ENCODE measurements at places on chromosomes 6 and 20.

DNA sequence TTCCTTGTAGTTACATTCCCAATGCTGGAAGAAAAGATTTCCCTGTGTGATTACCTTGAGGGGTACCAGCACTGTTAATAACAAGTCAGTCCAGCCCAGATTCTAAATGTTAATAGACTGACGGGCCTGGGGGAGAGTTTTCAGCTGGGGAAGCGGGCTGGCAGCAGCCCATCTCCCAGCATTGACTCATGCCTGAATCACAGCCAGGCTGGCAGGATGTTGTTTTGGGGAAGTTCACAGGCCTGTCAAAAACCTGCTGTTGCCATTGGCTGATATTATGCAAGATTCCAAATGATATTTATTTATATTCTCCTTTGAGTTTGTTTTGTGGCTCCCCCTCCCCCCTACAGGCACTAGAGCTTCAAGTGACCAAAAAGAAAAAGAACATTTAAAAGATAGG is 213.9 kb upstream of the CNR1 start:
- DNase-seq, result no peak

DNA sequence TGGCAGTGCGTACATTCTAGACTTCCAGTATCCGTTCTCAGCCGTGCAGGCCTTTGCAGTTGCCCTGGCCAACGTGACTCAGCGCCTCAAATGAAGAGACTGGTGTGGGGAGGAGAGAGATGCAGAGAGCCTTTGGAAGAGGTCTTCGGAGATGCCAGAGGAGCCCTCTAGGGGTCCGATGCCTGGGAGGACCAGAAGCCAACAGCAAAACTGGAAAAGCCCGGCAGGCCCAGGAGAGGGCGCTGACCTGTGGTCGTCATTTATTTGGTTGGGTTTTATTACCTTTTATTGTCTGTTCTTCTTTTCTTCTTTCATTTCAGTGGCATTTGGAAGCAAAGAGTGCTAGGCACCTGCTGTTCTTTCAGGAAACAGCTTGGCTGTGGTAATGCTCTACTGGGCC is 53.3 kb upstream of the TMEM181 start:
- DNase-seq, result no peak

- DNase-seq, result no peak
These were observed 69.8 kb downstream of the BTBD3 start for GRCh38 chr20:11987526-11987925.

DNA sequence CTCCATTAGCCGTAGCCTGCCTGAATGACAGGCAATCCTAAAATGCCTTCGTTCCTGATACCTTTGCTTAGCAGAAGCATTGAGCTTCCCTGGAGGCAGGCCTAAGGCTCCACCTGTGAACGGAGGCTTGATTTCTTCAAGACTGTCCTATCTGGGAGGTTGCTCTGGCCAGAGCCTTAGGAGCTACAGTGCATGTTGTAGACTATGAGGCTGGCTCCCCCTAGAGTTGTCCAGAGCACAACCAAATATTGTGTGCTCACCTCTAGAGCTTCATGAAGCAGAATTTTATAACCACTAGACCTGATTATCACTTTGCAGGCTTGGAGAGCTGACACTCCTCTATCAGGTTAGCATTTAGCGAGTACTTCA is 217.8 kb downstream of the MAFB start:
- DNase-seq, result no peak

DNA sequence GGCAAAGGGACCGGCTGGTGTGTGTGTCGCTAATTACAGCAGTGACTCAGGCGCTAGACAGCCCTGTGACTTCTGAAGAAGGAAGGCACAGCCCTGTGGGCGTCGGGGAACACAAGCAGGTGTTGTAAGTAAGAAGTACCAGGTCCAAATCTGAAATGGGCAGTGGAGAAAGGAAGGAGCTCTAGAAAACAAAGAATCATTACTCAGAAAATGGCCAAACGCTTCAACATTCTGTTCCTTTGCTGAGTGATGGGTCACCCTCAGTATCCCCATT is 106.8 kb downstream of the PXDC1 start:
- DNase-seq, result no peak

- DNase-seq, result no peak
These were observed 34.7 kb downstream of the KIF25 start for GRCh38 chr6:168032005-168032760.

DNA sequence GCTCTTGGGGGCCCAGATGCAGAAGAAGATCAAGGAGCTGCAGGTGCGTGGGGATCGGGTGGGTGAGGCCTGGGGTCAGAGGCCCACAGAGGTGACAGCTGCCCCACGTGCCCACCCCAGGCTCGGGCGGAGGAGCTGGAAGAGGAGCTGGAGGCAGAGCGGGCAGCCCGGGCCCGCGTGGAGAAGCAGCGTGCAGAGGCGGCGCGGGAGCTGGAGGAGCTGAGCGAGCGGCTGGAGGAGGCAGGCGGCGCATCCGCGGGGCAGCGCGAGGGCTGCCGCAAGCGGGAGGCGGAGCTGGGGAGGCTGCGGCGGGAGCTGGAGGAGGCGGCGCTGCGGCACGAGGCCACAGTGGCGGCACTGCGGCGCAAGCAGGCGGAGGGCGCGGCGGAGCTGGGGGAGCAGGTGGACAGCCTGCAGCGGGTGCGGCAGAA is 41.5 kb downstream of the MYH7B start:
- no peak for DNase-seq

DNA sequence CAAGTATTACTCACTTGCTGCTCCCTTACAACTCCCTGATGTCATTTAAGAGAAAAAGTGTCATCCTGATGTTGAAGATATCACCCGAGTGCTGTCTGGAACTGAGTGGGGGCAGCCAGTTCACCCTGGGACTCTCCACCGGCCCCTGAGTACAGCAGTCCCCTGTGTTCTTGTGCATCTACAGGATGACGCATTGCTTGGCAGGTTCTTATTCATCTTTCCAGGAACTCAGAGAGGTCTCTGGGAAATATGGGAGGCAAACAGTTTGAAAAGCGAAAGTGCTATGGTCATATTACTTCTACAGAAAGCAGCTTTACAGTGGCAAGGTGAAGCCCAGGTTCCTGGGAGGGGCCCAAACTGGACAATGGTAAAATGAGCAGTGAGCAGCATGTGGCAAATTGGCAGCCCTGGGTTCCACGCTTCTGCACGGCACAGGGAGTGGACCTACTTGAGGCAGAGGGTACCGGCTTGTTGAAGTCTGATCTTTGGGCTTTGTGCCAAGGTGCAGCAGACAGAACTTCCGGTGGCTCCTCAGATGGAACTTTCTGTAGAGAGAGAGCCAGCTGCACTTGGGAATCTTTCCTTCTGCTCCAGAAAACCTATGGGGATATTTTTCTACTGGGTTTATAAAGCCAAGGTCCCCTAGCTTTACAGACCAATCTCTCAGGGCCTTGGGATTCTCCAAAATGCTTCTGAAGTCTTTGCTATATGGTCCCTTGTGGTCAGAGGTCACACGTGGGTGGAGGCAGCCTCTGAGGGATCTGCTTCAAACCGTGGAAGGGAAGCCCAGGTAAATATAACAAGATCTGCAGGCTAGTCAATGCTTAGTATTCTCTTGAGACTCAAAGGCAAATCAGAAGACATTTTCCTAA is 128.3 kb downstream of the MAP3K7 start:
- DNase-seq, result no peak

GRCh38 chr20:62554214-62554897 is 78.6 kb upstream of the GATA5 start:
- no peak for DNase-seq
